Activated gamma-delta T cell treated with anti-CD3 and anti-CD28 coated beads, Interleukin-2, amount 50 U/mL, for 16 hours (primary cell): ENCODE measurements at places on chromosomes 1 and 21.

- DNase-seq: no peak
Measured at GRCh38 chr21:28240586-28240985, 752.1 kb downstream of the LTN1 start.

- no peak for DNase-seq
Measured at GRCh38 chr1:154837672-154838171, 32.4 kb downstream of the KCNN3 start.

DNA sequence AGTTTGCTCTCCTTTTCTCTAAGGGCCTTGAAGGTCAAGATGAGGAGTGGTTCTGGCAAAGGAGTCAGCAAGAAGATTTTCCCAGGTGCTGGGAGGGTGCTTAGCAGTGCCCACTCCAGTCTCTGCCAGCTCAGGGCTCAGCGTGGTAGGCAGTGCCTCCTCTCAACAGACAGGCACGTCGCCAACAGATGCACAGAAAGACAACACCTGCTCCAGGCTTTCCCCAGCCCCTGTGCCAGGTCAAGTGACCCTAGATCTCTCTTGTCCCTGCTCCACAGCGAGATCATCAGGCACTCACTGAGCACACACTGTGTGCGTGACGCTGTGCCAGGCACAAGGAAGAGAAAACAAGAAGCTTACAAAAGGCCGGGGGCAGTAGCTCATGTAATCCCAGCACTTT is 86.0 kb downstream of the CASZ1 start:
- no peak for DNase-seq

- no peak for DNase-seq
Measured at GRCh38 chr1:88680471-88680870, 3.6 kb upstream of the PKN2 start.

DNA sequence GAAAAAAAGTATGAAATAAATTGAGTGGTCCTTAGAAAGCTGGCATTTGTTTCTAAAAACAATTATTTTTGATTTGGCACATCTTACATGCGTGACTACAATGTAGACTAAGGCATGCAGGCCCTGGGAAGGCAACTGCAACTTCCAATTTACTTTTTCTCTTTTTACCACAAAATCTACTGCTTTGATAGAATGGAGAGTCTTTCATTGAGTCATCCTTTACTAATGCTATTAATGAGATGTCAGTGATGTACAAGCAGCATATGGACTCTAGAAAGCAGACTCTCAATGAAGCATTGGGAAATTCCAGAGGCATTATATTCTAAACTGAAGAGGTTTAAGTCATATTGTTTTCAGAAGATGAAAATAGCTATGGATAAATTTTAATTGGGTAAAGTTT is 29.6 kb upstream of the PRRX1 start:
- no peak for DNase-seq

GRCh38 chr1:229169399-229169798 is 101.5 kb upstream of the RAB4A start:
- no peak for DNase-seq

DNA sequence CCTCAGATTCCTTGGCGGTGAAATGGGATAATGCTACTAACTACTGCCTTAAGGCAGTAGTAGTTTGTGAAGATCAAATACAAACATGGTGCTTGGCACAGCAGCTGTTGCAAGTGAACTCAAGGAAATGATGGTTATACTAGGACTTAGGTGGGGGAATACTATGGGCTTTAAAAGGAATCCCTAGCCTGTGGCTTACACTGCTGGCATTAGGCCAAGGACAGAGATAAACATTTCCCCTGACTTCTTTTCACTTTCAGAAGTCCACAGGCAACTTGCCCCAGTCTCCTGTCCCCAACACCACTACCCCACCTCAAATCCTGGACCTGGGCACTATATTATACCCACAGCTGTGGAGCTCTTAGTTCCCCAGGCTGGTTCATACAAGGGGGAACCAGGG is 13.1 kb upstream of the VAMP4 start:
- no peak for DNase-seq

DNA sequence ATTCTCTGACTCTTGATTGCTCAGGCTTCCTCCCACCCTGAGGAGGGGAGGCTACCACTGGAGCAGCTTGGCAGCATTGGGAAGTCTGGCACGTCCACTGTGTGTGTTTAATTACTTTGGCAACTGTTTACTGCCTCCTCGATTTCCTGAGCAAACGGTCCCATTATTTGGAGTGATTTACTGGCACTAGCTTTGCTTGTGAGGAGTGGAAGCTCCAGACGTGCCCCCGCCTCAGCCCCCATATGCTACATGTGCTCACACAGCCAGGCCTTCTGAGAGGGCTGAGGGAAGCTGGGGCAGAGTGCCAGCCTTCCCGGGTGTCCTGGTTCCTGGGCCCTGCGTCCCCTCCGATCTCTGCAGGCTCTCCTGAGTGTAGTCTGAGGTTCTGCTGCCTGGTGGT is 306.2 kb downstream of the PTPRU start:
- DNase-seq: no peak

- no peak for DNase-seq
Measured at GRCh38 chr1:165678509-165678908, 19.9 kb downstream of the ALDH9A1 start.

- DNase-seq: no peak
Measured at GRCh38 chr21:42037516-42037915, 27.4 kb upstream of the ZBTB21 start.

DNA sequence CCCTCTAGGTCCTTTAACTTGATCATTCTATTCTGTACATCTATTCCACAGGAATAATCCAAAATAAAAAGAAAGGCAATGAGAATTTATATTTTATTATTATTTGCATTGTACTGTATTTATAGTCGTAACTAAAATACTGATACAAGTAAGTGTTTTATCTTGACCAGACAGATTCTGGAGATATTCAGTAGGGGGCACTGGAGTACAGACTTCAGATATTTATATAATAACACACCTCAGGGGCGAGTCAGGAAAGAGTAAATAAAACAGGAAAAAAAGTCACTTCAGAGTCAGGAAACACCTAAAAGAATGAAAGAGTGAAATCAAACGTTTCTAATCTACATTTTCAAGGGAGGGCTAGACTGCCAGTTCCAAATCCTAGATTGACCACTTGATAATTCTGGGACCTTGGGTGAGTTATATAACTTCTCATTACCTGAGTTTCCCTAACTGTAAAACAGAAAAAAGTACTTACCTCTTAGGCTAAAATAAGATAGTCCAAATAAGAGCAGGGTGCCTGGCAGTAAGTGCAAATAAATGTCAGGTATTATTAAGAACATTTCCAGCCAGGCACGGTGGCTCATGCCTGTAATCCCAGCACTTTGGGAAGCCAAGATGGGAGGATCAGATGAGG is 31.1 kb upstream of the MTF1 start:
- no peak for DNase-seq

- no peak for DNase-seq
Measured at GRCh38 chr1:200588698-200589097, 31.9 kb downstream of the KIF14 start.

GRCh38 chr1:80248886-80249285 is 1242.4 kb upstream of the ADGRL4 start:
- no peak for DNase-seq

- no peak for DNase-seq
Measured at GRCh38 chr1:184624051-184624450, 130.6 kb downstream of the EDEM3 start.

DNA sequence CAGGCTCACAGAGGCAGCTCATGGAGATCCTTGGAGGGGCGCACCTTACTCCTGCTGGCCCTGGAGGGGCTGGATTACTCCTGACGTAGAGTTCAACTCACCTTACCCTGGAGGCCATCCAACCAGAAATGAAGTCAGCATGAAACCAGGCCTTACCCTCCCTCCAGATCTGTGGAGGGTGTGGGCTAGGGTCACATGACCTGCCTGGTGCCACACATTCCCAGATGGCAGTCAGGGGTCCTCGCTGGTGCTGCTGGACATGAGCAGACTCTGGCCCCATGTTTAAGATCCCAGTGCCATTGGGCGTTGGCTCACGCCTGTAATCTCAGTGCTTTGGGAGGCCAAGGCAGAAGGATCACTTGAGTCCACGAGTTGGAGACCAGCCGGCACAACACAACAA is 4.5 kb downstream of the C21orf58 start:
- DNase-seq: no peak

DNA sequence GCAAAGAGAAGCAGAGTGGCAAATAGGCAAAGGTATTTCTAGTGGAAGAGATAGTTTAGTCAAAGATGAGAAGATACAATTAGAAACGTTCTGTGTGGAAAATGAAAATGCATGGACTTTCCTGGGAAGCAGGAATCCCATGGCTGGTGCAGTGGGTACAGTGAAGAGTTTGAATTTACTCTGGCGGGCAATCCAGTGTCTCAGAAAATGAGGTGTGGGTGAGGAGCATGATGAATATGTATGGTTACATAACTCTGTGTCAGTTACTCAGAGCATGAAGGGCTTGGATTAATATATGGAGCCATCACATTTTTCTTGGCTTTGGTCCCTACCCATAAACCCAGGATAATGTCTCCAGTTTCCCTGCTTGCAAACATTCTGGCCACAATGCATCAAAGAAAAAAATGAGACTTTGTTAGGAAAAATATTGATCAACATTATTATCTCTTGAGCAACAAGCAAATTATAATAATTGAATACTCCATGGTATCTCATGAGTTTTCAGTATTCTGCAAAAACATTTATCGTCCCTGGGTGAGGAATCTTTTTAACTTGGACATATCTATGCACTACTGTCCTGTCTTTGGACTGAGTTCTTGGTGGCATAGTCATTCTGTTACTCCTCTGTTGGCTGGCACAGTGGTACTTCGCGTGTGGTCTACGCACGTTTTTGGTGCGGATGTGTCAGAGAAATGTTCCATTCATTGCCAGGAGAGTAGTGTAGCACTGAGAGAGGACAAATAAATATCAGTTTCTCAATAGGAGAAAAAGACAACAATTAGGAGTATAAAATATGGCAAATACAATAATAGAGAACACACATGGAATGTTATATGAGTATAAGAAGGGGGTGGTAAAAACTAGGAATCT is 173.7 kb upstream of the C1orf105 start:
- DNase-seq: no peak

- no peak for DNase-seq
Measured at GRCh38 chr1:29342983-29343382, 106.7 kb downstream of the PTPRU start.

DNA sequence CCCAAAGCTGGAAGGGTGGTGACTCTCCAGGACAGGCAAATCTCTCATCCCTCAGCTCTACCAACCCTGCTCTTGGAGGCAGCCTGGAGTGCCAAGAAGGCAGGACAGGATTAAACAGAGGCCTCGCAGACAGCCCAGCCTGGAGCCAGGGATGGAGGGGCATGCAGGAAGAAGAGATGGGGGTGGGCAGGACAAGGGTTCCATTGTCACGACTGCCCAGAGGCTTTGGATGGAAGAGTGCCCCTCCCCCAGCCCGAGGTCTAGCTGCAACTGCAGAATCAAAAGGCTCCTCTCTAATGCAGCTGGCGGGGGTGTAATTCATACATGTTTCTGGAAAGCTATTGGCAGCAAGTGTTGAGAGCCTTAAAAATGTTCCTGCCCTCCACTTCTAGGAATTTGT is 8.8 kb downstream of the RAB7B start:
- DNase-seq: no peak

- no peak for DNase-seq
Measured at GRCh38 chr1:197471248-197471985, 203.4 kb downstream of the CRB1 start.

GRCh38 chr1:212232090-212232489 is 53.1 kb upstream of the PPP2R5A start:
- DNase-seq: no peak

- peak; percentile 95 for DNase-seq
Measured at GRCh38 chr1:149927563-149928400, at the start of gene SF3B4. SF3B4 (minus strand) TSS chr1:149927803; CDS start chr1:149927759, 44 bp downstream.

GRCh38 chr1:186849826-186850225 is 21.1 kb downstream of the PLA2G4A start:
- no peak for DNase-seq

DNA sequence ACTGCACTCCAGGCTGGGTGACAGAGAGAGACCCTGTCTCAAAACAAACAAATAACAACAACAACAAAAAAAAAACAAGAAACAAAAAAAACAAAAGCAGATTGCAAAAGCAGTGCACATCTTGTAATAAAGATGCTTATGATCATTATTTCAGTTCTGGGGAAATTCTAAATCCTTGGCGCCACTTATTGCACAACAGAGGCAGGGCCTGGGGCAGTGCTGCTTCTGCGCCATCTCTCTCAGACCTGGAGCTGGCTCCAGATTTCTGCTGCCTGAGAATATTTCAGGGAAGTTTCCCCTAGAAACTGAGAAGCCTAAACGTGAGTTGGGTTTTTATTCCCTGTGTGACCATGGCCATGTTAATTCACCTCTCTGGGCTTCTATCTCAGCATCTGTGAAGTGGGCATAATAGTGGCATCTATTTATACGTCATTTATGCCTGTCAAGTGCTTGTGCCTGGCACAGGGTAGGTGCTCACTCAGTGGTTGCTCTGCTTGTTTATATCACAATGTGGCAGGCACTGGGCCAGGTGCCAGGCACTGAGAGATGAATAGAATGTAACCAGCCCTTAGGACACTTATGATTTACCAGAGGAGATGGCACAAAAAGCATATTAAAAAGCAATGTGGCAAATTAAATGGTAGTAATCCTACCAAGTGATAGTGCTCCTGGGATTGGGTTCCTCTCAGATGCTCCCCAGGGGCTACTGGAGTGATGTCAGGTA is 67.9 kb downstream of the MDM4 start:
- no peak for DNase-seq

DNA sequence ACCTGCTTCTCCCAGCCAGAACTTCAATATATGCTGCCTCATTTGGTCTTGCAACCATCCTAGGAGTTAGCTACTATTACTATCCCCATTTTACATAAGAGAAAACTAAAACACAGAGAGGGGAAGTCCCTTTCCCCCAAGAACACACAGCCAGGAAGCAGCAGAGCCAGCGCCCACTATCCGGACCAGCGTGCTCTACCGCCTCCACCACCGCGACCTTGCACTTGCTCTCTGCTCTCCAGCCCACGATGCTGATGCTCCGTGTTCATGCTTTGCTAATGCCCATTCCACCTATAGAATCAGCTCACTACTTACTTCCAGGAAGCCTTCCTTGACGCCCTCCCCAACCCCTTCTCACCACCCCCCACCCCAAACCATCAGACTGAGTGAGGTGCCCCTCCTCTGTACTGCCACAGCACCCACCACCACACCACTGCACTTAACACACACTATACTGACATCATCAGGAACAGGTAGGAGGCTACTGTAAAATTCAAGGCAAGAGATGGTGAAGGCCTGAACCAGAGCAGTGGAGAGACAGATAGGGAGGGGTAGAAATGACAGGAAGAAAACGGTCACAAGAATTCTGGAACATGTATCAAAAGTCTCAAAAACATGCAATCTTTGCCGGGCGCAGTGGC is 9.4 kb downstream of the TMEM53 start:
- no peak for DNase-seq
